Fibroblast of gingiva (primary cell): ENCODE measurements at places on chromosomes 4 and X.

DNA sequence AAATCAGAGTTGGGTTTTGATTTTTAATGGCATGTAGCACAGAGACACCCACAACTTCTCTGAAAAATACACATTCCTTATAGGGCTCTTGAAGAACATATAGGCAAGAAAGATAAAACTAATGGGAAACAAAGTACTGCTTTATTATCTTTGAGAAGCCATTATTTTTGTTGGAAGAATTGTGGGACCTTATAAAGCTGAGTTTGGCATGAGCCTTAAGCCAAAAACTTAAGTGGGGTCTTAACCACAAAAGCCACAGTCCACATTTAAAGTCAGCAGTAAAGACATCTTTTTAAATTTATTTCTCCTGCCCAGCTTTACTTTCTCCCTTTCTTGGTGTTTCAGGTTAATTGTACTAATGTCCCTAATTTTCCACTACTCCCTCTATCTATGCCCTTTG, 1297.3 kb downstream of the C4orf33 start:
- DNase-seq, result no peak

GRCh38 chrX:50372966-50373365, 97.7 kb downstream of the DGKK start:
- DNase-seq, result no peak

DNA sequence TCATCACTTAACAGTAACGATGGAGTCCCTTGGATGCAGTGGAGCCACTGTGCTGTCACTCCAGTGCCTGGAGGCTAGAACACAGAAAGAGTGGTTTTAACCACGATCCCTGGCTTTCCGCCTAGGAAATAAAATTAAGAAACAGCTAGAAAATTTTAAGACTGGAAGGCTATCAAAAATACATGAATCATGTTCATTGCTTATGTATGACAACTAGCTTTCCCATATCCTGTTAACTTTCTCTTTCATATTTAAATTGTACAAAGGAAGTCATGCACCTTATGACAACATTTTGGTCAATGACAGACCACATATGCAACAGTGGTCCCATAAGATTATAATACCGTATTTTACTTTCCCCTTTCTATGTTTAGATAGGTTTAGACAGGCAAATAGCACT, 115.1 kb downstream of the GALNTL6 start:
- no peak for DNase-seq

DNA sequence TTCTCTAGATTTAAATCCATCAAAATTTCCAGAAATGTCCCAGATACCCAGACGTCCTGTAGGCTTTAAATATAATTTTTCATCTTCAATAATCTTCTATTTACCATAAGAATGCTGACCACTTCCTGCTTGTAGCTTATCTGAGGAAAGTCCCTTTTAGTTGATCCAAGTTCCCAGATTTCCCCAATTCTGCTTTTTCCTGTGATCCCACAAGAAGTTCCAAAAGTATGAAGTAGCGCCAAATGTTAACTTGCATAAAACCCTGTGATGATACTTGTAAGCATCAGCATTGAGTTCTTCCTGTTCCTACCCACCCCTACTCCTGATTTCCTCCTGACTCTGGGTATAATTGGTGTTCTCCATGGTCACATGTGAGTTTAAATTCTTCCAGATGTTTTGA, 10.6 kb upstream of the TLR8 start:
- no peak for DNase-seq

- no peak for DNase-seq
Measured at GRCh38 chr4:137467537-137467936, 64.8 kb downstream of the PCDH18 start.

GRCh38 chr4:156832886-156833285, 138.7 kb downstream of the PDGFC start:
- DNase-seq, result no peak

- peak; percentile 73 for DNase-seq
Measured at GRCh38 chr4:138910914-138911336, 104.7 kb upstream of the NOCT start.

DNA sequence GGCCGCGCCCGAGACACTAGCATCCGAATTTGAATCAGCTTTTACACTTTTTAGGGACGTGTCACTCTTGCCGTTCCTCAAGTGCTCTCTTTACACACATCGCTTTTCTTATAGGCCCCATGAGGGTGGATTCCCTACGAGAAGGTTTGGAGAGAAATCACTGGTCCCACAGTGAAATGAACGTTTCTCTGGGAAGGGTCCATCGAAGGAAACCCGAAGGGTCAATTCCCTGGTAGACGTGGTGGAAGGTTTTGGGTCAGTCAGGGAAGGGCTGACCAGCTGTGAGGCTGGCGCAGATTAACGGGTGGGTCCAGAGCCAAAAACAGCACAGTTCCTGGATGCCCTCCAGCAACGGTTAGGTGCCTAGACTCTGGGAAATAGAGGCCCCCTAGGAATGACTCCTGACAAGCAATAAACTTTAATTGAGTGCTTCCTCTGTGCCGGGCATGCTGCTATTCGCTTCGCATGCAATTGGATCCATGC, 35.9 kb downstream of the ETDC start:
- peak; percentile 41 for DNase-seq
